ENCODE measurements at places on chromosomes 5 and 9.

DNA sequence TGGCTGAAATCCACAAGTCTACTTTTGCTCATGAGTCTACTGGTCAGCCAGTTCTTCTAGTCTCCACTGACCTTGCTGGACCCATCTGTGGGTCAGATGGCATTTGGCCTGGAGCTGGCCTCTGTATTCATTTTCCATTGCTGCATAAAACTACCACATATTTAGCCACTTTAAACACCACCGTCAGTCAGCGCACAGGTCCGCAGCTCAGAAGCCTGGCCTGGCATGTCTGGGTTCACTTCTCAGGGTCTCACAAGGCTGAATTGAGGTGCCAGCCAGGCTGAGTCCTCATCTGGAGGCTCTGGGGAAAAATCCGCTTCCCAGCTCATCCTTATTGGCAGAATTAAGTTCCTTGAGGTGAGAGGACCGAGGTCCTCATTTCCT, 54.7 kb downstream of the BARX1 start:
- no peak for DNase-seq

- DNase-seq, result no peak
Measured at GRCh38 chr9:38172586-38172985, 103.6 kb upstream of the SHB start.

GRCh38 chr5:66324357-66324756, 180.3 kb downstream of the SREK1 start:
- no peak for DNase-seq

- DNase-seq, result no peak
Measured at GRCh38 chr5:149724130-149724840, 5.8 kb upstream of the PPARGC1B start.

DNA sequence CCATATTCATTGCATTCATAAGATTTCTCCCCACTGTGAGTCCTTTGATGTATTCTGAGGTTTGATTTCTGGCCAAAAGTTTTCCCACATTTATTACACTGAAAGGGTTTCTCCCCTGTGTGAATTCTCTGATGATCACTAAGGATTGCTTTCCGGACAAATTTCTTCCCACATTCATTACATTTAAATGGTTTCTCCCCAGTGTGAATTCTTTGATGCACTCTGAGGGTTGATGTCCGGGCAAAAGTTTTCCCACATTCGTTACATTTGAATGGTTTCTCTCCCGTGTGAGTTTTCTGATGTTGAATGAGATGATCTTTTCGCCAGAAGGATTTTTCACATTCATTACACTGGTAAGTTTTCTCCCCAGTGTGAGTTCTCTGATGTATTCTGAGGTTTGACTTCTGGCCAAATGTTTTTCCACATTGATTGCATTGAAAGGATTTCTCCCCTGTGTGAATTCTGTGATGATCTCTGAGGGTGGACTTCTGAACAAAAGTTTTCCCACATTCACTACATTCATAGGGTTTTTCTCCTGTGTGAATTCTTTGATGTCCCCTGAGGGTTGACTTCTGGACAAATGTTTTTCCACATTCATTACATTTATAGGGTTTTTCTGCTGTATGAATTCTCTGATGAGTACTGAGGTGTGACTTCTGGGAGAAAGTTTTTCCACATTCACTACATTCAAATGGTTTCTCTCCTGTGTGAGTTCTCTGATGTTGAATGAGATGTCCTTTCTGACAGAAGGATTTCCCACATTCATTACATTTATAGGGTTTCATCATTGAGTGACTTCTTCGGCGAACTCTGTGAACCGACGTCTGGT, 18.8 kb downstream of the ZNF510 start:
- no peak for DNase-seq

DNA sequence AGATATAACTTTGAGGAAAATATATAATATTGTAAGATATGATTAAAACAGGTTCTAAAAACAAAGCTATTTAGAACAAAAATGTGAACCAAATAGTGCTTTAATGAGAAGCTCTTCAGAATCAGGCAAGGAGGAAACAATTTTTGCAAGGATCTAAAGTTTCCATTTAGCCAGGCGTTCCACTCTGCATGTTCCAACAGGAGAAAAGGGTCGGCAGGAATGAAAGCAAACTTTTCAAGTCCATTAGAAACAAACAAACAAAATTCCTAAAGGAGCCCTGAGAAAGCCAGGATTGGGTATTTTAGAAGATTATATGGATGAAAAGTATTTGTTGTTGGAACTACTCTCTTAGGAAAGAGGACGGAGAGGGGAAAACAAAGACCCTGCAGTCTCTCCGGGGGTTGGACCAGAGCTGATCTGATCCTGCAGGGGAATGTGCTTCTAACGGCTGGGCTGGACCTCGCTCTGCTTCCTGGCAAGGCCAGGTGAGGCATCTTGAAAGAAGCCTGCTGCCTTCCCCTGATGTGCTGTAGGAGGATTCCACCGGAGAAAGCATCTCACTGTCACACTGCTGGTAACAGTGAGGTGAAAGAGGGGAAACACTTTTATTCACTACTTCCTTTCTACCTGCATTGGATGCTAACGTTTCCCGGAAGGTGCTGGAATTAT, 94.6 kb downstream of the PRRT1B start:
- DNase-seq, result no peak

DNA sequence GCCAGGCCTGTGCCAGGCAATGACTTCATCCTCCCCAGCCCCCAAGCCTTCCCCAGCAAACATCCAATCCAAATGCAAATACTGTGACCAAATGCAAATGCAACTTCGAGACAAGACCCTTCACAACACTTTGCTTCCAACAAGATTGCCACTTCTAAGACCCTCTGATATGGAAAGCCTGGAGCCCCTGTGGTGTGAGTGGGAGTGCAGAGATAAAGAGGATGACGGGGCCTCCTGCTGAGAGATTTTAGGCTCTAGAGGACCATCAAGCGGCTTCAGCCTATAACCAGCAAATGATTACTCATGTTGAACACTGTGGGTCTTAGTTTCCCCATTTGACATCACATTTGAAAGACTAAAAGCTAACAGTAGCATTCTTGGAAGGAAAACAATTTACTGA, 46.6 kb upstream of the GABRP start:
- no peak for DNase-seq

GRCh38 chr5:180460834-180461233, 33.3 kb upstream of the CNOT6 start:
- DNase-seq, result no peak
